Sciatic nerve (tissue), 2 donors: ENCODE measurements at places on chromosomes 4 and X. TPM values are rescaled to one million over a fixed set of nuclear protein-coding genes. Genes with fewer than 3 reads are reported as not detected.

DNA sequence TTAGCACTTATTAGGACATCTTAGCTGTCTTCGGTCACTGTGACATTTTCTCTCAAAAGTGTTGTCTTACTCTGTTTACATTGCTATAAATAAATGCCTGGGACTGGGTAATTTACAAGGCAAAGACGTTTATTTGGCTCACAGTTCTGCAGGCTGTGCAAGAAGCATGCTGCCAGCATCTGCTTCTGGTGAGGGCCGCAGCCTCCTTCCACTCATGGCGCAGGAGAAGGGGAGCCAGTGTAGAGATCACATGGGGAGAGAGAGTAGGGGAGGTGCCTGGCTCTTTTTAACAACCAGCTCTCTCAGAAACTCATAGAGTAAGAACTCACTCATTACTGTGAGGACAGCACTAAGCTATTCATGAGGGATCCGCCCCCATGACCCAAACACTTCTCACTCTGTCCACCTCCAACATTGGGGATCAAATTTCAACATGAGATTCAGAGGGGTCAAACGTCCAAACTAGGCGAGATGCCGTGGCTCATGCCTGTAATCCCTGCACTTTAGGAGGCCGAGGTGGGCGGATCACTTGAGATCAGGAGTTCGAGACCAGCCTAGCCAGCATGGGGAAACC lies 43.5 kb upstream of the HERC6 start:
- DNase-seq: no peak

GRCh38 chr4:162675661-162676060 lies 491.0 kb downstream of the NAF1 start:
- no peak for DNase-seq

DNA sequence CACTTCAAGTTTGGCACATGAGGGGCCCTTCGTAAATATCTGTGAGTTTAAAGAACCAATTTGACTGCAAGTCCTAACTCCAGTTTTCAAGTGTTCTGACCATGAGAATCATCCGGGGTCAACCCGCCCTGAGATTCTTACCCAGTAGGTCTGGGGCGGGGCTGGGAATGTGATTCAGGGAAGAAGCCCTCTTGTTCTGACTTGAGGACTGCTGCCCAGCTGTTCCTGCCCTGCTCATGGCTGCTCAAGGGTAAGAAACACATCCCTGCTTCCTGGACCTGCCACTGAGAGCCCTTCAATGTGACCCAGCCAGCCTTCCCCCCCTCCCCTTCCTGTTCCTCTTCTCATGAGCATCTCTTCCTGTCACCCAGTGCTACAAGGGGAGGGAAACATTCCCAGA lies 92.7 kb upstream of the PGRMC2 start:
- no peak for DNase-seq

The NDP gene
- total RNA-seq: 4.1 TPM

The ADH1A gene
- 2.8 TPM for total RNA-seq

The PLP2 gene
- 103 TPM for total RNA-seq

GRCh38 chrX:68999356-68999755 lies 165.9 kb downstream of the PJA1 start:
- DNase-seq: no peak

The MBNL3 gene
- total RNA-seq: 22.6 TPM

DNA sequence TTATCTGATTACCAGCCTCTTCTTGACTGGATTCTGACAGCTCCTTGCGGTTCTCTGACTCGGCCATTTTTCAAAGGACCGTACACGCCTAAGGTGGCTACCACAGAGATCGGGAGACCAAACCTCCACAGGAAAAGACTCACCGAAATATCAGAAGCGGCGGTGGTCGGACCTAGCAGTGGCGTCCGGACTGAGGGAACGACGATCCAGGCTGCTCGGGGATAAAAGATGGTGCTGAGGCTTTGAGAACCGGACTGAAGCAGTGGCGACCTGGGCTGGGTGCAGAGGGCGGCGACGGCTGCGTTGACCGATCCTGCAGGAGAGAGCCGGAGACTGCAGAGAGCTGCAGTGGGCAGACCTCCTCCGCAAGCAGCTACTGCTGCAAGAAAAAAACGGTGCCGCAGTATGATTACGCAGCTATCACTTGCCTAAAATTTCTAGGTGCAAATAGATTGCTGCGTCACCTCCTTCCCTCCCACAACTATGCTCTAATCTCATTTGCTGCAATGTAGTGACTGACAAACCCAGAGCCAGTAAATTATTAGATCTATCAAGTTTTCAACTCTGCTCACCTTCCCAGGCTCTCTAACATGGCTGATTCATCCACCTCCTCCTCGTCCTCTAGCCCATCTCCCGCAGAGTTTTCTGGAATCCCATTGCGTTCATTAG lies at the start of gene NAP1L2:
NAP1L2 (minus strand) TSS at position 426 of the 669 bp plus-strand sequence; CDS start at position 67, 359 bp downstream.
- DNase-seq: peak; percentile 58

DNA sequence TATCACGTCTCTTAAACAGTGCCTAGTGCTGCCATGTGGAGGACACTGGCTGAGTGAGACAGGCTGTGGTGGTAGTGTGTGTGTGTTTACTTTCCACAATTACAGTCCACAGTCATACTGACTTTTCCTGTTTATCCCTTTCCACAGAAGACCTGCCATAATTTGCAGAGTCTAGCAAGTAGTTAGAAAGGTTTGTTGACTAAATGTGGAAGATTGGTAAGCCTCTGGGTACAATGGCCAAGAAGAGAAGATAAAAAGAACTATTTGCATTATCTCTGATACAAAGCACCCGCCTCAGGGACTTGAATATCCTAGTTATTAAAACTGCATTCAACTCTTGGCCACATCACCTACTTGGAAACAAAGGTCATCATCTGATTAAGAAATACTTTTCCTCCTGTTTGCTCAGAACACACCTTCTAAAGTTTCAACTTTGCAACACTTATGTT lies 89.1 kb downstream of the FAM13A start:
- DNase-seq: no peak

The DMRTC1B gene
- 0.45 TPM for total RNA-seq

GRCh38 chr4:47104986-47105385 lies 73.6 kb downstream of the GABRB1 start:
- DNase-seq: no peak

The MGAT4D gene
- not detected for total RNA-seq

DNA sequence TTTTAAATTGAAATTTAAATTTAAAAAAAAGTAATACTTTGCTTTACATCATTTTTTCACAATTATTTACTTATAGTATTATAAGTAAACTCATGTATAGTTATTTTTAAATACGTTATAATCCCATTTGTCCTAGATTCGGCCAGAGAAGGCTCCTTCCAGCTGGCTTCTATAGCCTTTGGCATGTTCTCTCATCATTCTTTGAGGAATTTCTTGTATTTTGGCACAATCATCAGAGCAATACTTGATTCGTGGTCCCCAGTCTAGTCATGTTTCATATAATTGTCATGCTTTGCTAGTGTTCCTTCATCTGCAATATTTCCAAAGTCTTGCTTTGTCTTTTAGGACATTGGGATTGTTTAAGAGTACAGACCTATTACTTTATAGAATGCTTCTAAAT lies 1037.9 kb upstream of the AGA start:
- DNase-seq: no peak

- DNase-seq: no peak
These were observed 79.0 kb downstream of the ADRA2C start for GRCh38 chr4:3845094-3845743.

DNA sequence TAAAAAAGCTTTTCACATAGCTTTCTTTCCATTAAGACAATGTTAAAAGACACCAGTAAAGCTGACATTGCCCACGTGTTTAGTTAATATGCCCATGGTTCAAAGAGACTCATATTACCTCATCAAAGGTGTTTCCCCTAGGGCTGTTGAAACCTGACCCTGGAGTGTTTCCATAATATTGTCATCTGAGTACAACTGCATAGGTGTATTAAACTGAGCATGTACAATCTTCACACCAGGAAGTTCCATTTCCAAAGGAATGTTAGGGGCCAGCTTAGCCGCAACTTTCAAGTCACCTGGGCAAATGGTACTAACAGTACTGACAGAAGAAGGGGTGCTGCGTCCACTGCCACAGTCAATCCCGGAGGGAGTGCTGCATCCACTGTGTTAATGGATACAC lies 27.1 kb downstream of the PDLIM3 start:
- DNase-seq: no peak

The UGT2B15 gene
- not detected for total RNA-seq

The BRS3 gene
- not detected for total RNA-seq

- DNase-seq: no peak
These were observed 113.0 kb downstream of the IQCM start for GRCh38 chr4:149702414-149703293.

GRCh38 chr4:182018691-182019090 lies 224.5 kb upstream of the TENM3 start:
- no peak for DNase-seq

The MED14 gene
- total RNA-seq: 47.0 TPM

DNA sequence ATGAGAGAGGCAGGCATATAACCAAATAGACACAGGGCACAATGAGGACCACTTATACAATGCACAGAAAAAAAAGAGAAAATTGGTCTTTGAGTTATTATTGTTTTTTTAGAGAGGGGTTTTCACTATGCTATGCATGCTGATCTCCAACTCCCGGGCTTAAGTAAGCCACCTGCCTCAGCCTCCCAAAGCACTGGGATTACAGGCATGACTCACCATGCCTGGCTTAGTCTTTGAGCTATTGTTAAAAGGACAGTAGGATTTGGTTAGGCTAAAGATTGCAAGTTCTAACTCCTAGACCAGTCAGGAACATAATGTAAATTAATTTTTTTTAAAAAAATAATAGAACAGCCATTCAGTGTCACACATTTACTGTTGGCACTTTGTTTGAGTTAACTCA lies 340.1 kb downstream of the GPAT3 start:
- DNase-seq: no peak

GRCh38 chr4:24968992-24969391 lies 56.1 kb upstream of the CCDC149 start:
- DNase-seq: no peak

The VCX gene
- not detected for total RNA-seq

- DNase-seq: no peak
These were observed 598.1 kb upstream of the MAGEB2 start for GRCh38 chrX:29617276-29617675.

The TXK gene
- total RNA-seq: 3.9 TPM

- DNase-seq: no peak
These were observed 198.4 kb upstream of the SFRP2 start for GRCh38 chr4:153987291-153987690.

DNA sequence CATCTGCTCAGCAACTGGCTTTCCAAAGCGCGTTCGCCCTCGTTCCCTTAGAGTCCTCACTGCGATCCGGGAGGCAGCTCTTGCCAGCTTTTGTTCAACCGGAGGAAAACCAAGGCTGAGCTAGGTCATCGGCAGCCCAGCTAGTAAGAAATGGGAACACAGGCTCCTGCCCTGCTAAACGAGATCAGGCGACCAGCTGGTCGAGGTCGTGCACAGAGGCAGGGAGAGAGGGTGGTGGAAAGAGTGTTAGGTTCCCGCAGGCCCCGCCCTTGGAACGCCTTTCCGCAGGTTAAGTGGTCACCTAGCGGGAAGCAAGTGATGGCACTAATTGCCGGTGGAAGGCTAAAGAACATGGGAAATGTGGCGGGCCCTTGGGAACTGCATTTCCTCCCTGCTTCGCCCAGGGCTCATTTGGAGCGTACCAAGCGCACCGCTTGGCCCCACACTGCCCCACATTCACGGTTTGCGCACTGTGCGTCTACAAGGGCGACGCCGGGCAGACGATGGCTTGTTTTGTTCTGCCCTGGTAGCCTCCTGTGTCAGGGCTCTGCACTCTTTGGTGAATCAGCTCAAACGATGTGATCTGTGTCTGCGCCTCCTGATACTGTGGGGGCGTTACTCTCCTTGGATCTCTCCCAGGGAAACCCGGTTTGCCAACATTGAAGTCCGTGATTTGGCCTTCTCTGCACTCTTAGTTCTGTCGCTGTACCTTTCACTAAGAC lies 7.2 kb upstream of the PRDM8 start:
- DNase-seq: no peak

The PAGE2 gene
- not detected for total RNA-seq

The DDX53 gene
- total RNA-seq: not detected

DNA sequence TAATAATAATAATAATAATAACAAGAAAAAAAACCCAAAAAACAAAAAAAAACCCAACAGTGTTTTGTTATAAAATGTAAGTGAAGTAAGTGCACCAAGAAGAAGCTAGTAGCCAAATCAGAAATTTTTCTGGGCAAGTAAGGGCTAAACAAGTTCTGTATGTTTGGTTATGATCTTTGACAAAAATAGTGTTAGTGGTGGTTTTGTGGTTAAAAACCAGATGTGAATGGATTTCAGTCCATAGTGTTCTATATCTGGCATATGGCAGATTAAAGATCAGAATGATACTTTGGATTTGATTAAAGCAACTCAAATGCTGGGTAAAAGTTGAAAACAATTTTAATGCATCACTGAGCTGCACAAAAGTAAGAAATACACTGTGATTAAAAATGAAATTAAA lies 116.5 kb upstream of the NDST4 start:
- no peak for DNase-seq

The CLCN4 gene
- total RNA-seq: 9.1 TPM

GRCh38 chrX:10619425-10620046 lies 849 bp downstream of the MID1 start:
- DNase-seq: no peak

The NALF2 gene
- not detected for total RNA-seq

DNA sequence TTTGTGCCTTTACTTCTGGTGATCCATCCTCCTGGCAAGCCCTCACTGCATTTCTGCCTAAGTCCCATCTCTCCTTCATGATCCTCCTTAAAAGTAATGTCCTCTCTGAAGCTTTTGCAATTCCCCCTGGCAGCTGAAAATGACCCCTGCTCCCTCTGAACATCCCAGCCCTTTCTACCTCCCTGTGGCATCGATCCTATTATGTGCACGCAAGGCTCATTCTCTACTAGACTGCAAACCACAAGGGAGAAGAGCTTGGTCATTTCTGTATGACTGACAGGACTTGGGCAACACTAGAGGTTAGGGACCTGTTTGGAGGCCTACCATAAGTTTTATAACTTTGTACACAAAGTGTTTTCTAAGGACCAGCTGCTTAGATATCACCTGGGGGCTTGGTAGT lies 50.8 kb upstream of the RAP2C start:
- no peak for DNase-seq

The GPM6B gene
- total RNA-seq: 527 TPM
